ENCODE measurements at places on chromosomes 12 and 14.

- no peak for DNase-seq
Measured at GRCh38 chr14:94971750-94972149, 185.6 kb downstream of the DICER1 start.

DNA sequence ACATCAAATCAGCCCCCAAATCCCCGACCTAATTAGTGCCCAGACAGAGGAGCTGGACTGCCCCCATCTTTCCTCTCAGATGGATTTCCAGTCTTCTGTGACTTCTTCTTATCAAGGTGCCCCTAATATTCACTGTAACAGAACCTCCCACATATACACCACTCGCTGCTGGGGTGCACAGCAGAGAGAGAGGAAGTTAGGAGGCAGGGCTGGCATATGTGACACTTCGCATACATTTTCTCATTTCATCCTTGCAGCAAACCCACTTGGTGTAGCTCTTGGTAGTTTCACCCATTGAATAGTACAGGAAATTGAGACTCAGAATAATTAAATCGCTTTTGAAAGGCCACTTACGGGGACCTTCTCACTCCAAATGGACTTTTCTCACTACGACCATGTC lies 56.5 kb upstream of the CCND2 start:
- DNase-seq = no peak

DNA sequence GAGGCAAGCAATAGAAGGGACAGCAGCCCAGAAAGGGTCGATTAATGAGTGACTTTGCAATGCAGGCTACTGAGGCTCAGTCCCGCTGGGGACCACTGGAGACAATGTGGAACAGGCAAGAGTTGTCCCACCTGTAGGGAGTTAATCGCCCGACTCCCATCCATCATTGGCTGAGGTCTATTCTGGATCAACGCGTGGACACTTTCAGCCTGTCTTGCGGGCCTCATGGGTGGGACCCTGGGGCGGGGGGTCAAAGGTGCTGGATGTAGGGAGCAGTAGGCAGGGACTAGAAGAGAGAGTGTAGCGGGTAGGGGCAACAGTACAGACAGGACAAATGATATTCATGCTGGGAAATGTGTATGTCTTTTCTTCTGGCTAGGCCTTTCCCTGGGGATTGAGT lies 6.1 kb downstream of the IFI27L2 start:
- DNase-seq = no peak

- no peak for DNase-seq
Measured at GRCh38 chr12:122421187-122421820, 1.2 kb downstream of the CLIP1 start.

DNA sequence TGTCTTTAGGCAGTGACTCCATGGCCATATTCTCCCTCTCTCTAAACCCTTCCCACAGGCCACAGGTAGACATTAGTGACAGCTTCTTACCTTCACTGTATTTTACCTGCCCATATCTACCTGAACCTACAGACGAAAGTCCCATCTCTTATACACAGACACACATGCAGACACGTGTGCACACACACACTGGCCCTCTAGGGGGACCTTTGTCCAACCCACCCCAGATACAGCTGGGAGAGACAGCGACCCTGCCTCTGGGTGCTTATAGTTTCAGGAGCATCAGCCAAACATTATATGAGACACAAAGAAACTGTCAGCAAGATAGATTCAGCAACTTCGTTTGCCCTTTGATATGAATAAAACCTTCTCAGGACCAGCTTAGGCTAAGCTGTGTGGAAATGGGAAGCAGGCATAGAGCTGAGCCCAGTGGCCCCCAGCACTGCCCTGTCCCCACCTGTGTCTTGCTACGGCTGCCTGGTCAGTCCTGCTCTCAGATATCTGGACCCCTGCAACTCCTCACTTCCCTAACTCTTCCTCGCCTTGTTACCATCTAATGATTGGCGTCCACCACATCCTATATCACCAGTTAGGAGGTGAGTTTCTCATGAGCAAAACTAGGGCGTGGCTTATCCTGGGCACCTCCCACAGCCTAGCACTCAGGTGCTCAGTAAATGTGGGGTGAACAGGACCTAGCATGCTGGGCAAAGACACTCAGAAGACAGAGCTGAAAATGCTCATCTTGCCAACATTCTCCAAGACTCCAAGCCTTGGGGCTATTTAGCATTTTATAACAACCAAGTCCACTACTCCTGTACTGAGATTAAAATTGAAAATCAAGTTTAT lies 12.0 kb upstream of the CD9 start:
- DNase-seq = no peak

DNA sequence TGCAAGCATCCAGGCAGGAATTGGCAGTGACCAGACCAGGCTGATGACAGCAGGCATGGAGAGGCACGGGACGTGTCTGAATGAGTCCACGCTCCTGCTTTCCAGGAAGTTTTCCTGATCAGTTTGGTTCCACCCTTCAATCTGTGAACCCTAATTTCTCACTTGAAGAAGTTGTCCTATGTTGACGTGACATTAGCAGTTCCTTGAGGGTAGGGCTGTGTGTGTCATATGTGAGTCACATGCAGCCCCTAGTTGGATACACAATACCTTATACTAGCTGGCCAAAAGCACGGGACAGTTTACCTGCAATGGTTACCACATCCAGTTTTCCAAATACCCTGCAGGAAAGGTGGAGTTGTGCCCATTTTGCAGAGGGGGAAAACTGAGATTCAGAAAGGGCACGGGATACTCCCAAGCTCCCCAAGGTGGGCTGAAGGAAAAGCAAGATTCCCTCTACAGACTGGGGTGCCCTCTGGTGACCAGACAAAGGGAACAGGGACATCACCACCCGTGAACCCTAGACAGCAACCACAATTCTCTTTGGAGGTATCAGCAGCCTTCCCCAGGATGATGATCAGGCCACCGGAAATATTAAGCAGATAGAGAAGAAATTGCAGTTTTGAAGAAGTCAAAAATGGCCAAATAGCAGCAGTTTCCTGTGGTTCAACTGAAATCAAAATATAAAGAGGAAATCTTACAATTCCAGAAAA lies 194.5 kb downstream of the PHETA1 start:
- DNase-seq = no peak
